GM03348 (cell line): ENCODE measurements at places on chromosomes 12 and 14.

DNA sequence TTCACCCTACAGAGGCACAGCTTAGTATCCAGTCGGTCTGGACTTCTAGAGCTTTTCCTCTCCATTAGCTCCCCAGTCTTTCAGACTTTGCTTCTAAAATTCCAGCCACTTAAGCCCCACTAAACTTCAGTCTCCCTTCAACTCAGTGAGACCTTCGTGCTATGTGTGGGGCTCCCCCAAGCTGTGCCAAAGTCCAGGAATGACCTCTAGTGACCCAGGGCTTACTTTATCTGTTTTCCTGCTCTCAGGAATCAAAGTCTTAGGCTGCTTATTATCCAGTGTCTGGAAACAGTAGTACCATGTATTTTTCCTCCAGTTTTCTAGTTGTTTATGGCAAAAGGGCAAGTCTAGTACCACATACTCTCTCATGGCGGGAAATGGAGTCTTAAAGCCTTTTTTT lies 77.8 kb downstream of the IFT43 start:
- DNase-seq: no peak

GRCh38 chr14:52299692-52300278 lies 14.3 kb upstream of the PTGER2 start:
- DNase-seq: peak; percentile 76

DNA sequence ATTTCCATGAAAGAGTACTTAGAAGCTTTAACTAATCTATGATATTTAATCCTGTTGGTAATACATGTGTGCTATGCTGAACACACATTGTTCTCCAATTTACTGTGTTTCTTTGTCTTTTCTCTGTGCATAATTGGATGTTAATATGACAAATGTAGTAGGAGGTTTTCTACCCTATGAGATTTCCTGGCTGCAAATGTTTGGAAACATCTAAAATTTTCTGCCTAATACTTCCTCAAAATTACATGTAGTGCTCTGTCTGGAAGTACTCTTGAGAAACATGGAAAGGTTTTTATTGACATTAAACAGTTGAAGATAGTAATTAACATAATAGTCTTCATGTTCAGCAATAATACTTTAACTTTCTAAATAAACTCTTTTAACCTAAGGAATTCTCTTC lies 213.0 kb downstream of the KITLG start:
- no peak for DNase-seq

DNA sequence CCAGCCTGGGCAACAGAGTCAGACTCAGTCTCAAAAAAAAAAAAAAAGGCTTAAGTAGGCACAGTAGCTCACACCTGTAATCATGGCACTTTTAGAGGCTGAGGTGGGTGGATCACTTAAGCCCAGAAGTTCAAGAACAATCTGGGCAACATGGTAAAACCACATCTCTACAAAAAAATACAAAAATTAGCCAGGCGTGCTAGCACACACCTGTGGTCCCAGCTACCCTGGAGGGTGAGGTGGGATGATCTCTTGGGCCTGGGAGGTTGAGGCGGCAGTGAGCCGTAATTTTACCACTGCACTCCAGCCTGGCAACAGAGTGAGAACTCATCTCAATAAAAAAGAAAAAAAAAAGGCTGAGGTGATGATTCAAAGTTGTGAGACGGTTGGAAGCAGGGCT lies 9.1 kb upstream of the RESF1 start:
- no peak for DNase-seq

DNA sequence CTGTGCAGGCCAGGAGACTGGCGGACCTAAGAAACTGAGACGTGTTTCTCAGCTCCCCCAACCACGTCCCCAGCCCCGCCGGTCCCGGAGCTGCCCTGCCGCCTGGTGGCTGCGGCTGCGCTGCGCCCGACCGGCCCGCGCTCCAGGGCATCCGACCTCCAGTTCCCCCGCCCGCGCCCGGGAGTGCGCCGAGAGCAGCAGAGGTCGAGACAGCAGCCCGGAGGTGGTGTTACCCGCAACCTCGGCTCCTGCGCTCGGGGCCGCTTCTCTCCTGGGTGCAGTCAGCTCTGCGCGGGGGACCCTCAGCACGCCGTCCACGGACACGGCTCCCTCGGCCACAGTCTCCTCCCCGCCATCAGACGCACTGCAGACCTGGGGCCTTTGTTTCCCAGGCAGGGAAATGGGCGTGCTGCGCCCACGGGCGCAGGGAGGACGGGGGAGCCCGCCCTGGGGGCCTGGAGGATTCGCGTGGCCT lies 21.6 kb upstream of the GPR132 start:
- DNase-seq: peak; percentile 92

- DNase-seq: peak; percentile 33
Observed at GRCh38 chr12:6866920-6867412, 365 bp upstream of the TPI1 start.
